ENCODE measurements at places on chromosomes 3 and 15.
A peak's percentile ranks its signal among the peaks of the same experiment; 100 is the strongest.

DNA sequence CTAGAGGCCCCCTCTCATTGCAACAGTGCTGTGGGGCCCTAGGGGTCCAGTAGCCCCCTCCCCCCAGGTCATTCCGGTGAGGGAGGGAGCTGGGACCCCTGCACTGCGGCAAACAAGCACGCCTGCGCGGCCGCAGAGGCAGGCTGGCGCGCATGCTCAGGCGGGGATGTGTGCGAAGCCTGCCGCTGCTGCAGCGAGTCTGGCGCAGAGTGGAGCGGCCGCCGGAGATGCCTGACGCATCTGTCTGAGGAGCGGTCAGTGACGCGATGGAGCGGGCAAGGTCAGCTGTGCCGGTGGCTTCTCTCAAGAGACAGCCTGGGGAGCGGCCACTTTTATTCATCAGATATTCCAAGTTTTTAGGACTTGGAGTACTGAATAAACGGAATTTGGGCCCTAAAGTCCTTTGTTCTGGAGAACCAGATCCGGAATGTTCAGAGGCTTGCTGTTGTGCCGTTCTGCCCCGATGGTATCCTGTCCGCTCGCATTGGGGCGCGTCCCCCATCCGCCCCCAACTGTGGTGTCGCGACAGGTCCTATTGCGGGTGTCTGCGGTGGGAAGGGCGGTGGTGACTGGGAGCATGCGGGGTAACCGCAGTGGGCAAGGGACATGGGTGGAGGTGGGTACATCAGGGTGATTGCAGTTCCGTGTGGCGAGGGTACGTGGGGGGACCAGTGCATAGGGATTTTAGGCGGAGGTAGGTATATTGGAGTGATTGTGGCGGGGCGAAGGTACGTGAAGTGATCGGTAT, at the start of the genes SNRPN and SNURF:
TSS of gene SNRPN (plus strand) at position 205 of the 748 bp plus-strand sequence. CDS start 19,467 bp downstream, outside the sequence.
TSS of gene SNURF (plus strand) at position 205 of the 748 bp plus-strand sequence. CDS start at position 267, 62 bp downstream.
- DNase-seq: peak; percentile 32

DNA sequence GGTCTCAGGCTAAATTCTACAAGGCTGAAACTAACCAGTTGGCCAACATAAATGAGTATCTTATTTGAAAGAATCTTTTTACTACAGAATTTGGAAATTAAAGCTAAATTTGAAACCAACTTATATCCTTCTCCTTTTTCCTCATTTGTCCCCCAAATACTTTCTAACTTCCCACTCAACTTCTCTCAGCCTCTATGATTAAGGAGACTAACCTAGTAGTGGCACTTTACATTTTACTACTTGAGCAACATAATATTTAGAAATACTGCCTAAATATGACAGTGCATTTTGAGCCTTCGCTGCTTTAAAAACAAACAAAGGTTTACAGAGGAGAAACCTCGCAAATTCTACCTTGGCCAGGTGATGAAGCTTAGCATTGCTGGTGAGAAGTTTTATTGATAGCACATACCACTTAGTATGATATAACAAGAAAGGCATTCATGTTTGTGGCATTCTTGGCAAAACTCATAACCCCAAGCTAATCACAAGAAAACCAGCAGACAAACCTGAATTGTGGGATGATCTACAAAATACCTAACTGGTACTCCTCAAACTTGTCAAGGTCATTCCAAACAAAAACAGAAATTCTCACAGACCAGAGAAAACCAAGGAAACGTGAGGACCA, 432.1 kb upstream of the CFAP20DC start:
- no peak for DNase-seq

GRCh38 chr15:28456476-28457395, 76.0 kb downstream of the GOLGA8G start:
- no peak for DNase-seq

DNA sequence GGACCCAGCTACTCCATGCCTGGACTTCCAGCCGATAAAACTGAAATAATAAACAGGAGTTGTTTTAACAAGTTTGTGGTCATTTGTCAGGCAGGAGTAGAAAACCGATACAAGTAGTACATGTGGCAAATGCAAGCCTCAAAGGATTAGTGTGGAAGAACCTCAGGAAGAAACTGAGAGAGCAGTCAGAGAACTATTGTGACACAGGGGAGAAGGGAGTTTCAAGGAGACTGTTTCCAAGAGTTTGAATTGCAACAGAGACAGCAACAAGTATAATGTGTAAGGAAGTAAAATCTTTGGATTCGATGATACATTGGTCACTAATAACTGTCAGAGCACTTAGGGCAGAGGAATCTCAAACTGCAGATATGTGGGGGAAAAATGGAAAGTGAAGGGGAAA, 450.6 kb upstream of the ARHGEF26 start:
- no peak for DNase-seq

- no peak for DNase-seq
These were observed 161.2 kb upstream of the THBS1 start for GRCh38 chr15:39419651-39420050.

DNA sequence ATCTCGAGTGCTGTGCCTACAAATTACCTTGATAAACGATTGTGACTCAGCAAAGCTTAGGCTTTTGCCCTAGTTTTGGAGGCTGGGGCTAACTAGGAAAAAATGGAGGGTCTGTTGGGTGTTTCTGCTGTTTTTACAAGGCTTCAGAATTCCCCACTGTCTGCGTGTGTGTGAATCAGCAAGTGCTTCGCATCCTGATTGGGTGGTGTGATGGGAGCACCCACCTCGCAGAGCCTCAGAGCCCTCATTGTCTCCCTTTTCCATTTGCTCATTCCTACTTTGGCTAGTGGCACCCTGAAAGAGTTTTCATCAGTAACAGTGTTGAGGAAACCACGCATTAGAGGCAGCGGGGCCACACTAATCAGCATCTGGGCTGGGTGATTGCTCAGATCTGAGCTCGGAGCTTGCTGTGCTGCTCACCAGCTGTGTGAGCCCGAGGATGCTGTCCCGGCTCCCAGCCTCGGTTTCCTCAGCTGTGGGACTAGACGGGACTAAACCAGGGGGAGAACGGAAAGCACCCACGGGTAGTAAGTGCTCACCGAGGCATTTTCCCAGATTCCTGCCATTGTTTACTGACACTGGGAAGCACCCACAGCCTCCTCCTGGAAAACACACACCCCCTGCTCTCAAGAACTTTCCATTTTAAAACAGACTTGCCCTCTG, 40.6 kb downstream of the GOLGA8S start:
- DNase-seq: no peak

GRCh38 chr3:181278468-181279238, 289.1 kb upstream of the DNAJC19 start:
- no peak for DNase-seq

DNA sequence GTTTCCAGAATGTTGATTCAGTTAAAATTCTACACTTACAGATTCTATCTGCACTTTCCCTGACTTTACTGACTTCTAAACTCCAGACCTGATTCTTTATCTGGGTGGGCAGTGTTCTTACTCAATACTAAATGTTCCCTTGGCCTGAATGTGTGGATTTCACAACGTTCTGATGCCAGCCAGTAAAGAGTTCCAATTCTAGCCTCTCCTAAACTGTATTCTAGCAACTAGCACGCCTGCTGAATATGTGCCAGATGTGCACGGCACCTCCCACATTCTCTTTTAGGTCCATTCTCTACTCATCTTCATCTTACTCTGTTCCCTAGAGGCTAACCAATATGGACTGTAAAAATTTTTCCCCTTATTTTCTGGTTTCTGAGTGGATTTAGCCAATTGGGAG, 479.5 kb upstream of the AGTR1 start:
- no peak for DNase-seq

DNA sequence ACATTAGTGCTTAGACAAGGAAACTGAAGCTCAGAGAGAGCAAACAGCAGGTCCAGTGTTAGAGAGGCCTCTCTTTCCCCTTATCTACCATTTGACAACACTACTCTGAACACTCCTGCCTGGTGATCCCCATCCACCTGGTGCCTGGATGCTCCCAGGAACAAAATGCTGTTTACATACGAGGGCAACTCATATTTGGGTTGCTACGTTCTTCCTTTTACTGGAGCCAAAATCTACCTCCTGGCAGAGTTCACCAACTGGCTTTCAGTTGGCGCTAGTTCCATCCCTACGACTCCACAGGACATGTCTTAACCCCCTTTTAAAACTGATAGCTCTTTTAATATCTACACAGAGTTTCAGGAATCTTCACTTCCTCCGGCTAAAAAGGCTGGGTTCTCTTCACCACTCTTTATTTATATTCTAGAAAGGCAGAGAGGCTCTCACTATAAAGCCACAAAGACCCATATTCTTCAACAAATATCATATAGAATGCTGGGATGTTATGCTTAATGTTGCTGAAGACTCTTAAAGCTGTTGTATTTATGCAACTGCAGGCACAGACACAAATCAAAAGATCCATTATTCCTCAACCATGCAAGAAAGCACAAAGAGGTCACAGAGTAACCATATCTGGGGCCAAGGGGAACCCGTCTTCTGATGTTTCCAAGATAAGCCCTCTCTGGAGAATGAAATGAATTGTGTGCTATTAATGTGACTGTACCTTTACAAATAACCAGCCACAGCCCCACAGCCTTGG, 47.9 kb downstream of the CCNB2 start:
- no peak for DNase-seq

DNA sequence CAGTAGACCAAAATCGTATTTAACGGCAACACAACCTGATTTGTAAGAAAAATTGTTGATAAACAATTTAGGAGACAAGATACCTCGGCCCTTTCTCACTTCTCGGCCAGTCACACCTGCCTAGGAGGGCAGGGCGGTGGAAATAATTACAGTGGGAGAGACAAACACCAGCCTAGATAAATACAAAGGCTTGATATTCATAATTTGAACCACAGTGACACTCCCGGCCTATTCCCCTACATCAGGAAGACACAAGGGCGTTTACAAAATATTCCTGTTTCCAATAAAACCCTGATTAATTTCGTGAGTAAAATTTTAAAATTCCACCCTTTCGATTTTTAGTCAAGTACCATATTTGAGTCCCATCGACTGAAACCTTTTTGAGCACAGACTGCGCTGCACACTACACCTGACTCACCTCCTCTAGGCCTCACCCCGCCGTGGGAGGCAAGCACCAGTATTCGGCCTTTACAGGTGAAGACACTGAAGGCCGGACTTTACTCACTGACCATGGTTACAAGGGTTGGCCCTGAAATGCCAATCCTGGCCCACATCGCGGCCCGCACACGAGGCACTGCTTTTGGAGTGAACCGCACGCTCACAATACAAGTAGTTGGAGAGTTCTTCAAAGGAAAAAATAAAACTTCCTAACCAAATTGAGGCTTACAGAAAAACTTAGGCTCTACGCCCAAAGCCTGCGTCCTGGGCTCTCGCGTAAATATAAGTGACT, 794 bp downstream of the ARPP19 start:
- DNase-seq: peak; percentile 30

DNA sequence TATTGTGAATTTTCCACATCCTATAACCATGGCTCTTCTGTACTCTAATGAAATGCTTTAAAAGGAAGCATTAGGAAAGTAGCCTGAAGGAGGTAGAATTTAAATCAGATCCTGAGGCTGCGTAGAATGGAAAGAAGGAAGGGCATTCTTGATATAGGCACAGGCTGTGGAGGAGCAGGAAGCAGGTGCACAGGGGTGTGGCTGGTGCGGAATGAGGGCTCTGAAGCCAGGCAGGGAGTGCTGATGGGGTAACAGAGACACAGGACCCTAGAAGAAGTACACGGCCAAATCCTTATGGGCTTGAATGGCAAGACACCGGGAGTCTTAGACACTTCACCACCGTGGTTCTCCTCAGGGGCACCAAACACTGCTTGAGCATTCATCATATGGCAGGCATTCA, 97.0 kb downstream of the MYLK start:
- DNase-seq: no peak

- no peak for DNase-seq
These were observed 236.0 kb upstream of the EIF1B start for GRCh38 chr3:40073310-40074007.

DNA sequence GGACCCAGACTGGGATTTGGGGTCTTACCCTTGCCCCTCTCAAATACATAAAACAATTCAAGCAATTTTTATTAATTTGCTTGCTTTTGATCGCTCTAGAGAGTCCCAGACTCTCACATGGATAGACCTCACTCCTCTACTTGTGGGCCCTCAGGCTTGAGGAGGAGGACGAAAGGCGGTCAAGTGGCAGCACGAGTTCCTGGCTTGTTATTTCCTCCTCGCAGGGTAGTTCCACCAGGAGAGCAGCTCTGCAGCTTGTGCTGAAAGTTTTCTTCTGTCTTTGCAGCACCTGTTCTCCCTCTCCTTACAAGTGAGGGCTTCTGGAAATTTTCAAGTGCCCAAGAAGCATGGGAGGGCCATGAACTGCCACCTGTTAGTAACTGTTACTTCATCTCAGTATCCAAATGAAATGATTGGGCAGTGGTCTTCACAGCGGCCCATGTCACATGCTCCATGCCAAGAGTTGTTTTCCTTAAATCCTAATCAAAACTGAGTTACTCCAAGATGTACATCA, 22.7 kb downstream of the ABI3BP start:
- no peak for DNase-seq

GRCh38 chr15:101615414-101615985, 36.7 kb downstream of the TM2D3 start:
- DNase-seq: no peak

GRCh38 chr3:9361691-9362388, 1.0 kb upstream of the THUMPD3 start:
- DNase-seq: no peak

DNA sequence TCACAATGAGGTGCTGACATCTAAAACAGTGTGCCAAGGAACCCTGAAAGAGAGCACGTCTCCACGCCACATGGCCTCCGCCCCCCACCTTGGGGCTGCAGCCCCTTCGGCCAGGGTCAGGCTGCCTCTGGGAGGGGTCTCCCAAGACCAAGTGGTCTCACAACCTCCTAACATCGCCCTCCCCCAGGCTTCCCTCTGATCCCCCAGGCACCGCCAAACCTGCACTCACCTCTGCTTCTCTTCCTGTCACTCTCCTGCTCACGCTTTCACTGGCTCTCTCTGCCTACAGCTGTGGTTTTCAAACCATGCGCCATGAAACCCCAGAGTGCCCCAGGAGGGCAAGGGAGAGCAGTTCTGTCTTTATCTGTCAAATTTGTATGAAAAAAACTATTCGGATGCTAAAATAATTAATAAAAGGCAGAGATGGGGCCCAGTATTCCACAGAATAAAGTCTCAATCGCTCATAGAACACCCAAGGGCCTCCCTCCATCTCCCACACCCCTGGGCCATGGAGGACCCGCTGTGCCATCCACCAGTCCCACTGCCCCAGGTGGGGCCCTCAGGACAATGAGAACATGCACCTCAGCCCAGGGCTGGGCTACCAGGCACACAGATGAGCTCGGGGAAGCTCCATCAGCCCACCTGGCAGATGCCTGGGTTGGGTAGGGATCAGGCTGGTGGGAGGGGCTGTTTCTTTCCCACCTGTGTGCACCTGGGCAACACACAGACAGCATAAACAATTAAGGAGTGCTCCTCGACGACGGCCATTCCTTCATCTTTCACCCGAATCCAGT, 21.5 kb downstream of the CYFIP1 start:
- DNase-seq: no peak

DNA sequence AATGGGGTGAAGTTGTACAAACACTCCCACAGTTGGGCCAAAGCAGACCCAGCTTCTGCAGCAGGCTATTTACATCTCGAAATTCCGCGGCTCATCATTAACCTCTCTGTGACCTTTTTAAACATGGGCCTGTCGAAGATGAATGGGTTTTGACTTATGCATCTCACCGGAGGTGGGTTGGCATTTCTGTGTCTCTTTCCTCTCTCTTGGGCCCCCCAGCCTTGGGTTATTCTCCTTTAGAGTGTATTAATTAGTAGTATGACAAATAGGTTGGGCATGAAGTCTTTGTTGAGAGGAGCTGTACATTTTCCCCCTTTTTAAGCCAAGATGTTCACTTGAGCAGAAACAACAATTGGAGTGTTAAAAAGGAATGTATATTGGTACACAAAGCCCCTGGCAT, 9.8 kb downstream of the SMAD6 start:
- DNase-seq: no peak
